Cardiac fibroblast (primary cell): ENCODE measurements at places on chromosomes 2 and 18.

DNA sequence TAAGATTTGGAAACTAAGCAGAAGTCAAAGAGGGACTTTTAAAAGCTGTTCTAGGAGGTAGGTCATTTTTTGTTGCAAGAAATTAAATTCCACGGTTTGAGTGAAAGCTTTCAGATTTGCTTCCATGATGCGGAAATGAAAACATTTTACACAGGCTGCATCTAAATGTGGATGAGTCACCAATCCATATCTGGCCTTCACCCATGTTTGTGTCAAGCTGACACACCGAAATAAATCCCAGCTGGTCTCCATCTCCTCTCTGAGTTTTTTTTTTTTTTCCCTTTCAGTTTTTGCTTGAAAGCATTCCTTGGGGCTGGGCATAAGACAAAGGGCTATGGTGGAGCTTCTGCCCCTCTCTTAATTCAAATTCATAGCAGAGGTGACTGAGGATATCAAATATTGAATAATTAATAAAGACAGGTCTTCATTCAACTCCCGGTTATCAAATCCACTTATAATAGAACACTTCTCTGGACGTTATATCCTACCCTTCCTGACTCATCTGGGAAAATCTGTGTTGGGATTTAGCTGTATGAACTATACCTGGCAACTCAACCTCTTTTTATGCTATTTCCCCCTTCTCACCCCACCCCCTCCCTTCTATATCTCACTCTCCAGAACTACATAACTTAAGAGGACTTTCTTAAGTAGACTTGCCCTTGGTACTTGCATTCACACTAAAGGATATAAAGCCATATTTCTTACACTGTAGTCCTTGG is 558.3 kb upstream of the GCFC2 start:
- DNase-seq = peak; percentile 3

DNA sequence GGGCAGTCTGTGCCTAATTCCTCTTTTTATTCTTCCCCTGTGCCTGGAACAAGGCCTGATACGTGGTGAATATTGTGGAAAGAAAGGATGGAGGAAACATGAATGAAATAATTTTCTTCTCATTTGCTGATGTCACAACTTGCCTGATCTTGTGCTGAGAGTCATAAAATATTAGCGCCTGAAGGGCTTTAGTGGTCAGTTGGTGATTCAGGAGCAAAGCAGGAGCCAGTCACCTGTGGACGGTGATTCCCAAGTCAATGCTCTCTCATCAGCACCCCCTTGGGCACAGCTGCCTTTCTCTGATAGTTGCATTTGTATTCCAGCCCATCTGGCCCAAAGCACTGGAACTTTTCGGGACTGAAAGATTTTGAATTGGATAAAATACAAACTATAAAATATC is 502.6 kb upstream of the RAB12 start:
- DNase-seq = no peak

DNA sequence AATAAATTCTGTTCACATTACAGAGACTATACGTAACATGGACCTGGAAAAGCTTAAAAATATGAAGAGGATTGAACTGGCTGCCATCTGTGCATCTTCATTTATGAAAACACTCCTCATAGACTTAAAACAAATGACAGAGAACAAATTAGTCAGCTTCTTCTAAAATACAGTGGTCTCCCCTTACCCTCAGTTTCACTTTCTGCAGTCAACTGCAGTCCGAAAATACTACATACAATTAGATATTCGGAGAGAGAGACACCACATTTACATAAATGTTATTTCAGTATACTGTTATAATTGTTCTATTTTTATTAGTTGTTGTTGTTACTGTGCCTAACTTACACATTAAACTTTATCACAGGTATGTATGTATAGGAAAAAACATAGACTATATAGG is 6.5 kb downstream of the RNF103 start:
- DNase-seq = no peak

DNA sequence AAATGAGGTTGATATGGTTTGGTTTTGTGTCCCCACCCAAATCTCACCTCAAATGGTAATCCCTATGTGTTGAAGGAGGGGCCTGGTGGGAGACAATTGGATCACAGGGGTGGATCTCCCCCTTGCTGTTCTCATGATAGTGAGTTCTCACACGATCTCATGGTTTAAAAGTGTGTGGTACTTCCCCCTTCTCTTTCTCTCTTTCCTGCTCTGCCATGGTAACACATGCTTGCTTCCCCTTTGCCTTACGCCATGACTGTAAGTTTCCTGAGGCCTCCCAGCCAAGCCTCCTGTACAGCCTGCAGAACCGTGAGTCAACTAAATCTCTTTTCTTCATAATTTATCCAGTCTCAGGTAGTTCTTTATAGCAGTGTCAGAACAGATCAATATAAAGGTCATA is 24.7 kb upstream of the FAM124B start:
- DNase-seq = no peak

DNA sequence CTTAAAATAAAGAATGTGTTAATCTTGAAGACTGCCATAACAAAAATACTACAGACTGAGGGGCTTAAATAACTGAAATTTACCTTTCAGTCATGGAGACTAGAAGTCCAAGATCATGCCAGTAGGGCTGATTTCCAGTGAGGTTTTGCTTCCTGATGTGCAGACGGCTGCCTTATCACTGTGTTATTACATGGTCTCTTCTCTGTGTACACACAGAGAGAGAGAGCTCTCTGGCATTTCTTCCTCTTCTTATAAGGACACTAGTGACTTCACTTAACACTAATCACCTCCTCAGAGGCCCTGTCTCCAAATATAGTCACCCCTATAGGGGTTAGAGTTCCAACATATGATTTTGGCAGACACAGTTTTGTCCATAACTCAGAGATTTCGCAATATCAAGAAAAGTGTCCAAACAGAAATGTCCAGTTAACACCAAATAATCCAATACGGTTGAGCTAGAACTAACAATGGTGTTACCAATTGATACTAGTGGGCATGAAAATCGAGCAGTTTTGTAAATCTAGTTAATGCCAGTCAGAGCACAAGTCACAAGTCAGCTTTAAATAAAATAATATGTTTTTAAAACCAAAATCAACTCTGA is 399.8 kb downstream of the ADCYAP1 start:
- no peak for DNase-seq

DNA sequence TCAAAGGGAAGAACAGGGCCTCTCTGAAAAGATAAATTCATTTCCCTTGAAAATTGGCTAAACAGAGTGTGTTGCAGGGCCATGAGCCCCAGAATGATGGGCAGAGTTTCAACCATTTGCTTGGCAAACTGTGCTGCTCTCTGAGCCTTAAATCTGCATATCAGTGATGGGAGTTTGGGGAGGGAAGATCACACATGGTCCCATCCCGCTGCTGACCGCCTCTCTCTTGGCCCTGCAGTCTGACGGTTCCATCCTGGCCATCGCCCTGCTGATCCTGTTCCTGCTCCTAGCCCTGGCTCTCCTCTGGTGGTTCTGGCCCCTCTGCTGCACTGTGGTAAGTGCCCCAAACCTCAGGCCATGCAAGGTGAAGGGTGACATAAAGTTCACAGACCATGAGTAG is 139.0 kb downstream of the ANTXR1 start:
- DNase-seq = peak; percentile 50

GRCh38 chr2:212428681-212429478 is 109.7 kb downstream of the ERBB4 start:
- DNase-seq = no peak

GRCh38 chr2:29066271-29066860 is 8.0 kb downstream of the PCARE start:
- DNase-seq = peak; percentile 67
